ENCODE measurements at places on chromosomes 11 and 22. TPM values are rescaled to one million over a fixed set of nuclear protein-coding genes. Genes with fewer than 3 reads are reported as not detected.

The GNG3 gene
- total RNA-seq: not detected

The SMTN gene
- 72.3 TPM for total RNA-seq

The HMOX1 gene
- 25.4 TPM for total RNA-seq

The CKAP5 gene
- 83.3 TPM for total RNA-seq

The SMC1B gene
- total RNA-seq: 0.59 TPM

The CATSPERZ gene
- 1.7 TPM for total RNA-seq

The IGLL1 gene
- total RNA-seq: not detected

The NCR3LG1 gene
- 1.1 TPM for total RNA-seq

The OLFML1 gene
- total RNA-seq: not detected

The ZNF408 gene
- total RNA-seq: 4.7 TPM

The SLC7A4 gene
- not detected for total RNA-seq

The KCNJ11 gene
- total RNA-seq: not detected

The PHETA2 gene
- total RNA-seq: 5.2 TPM

The DKK3 gene
- total RNA-seq: 271 TPM

The TMPRSS5 gene
- not detected for total RNA-seq

The C11orf87 gene
- not detected for total RNA-seq

The ALX4 gene
- not detected for total RNA-seq

The APOL5 gene
- not detected for total RNA-seq

The SEC14L6 gene
- total RNA-seq: not detected

The SC5D gene
- total RNA-seq: 25.8 TPM

The LINC01488 gene
- not detected for total RNA-seq

The TMEM45B gene
- total RNA-seq: not detected

The GGT5 gene
- total RNA-seq: not detected

The LRRC56 gene
- 0.29 TPM for total RNA-seq

The DAGLA gene
- total RNA-seq: 0.78 TPM

The DENND5A gene
- total RNA-seq: 80.6 TPM

The UQCR10 gene
- 120 TPM for total RNA-seq

The ARHGAP32 gene
- total RNA-seq: 8.9 TPM

The MUC5AC gene
- not detected for total RNA-seq

The ART1 gene
- total RNA-seq: not detected

The C1QTNF5 gene
- total RNA-seq: 4.4 TPM

The TEX12 gene
- 0.29 TPM for total RNA-seq

The APOL1 gene
- 8.0 TPM for total RNA-seq

The MRGPRX4 gene
- not detected for total RNA-seq

The OR5W2 gene
- total RNA-seq: not detected

The UBE2L6 gene
- total RNA-seq: 62.9 TPM

The LSP1 gene
- 2.4 TPM for total RNA-seq

All from RPMI7951 (cell line).